ENCODE measurements at places on chromosomes 1 and 21.
A peak's percentile ranks its signal among the peaks of the same experiment; 100 is the strongest.

GRCh38 chr1:228073061-228073856 is 9.2 kb upstream of the ARF1 start:
- DNase-seq = no peak

- no peak for DNase-seq
Observed at GRCh38 chr21:16124378-16125138, 394.8 kb downstream of the USP25 start.

DNA sequence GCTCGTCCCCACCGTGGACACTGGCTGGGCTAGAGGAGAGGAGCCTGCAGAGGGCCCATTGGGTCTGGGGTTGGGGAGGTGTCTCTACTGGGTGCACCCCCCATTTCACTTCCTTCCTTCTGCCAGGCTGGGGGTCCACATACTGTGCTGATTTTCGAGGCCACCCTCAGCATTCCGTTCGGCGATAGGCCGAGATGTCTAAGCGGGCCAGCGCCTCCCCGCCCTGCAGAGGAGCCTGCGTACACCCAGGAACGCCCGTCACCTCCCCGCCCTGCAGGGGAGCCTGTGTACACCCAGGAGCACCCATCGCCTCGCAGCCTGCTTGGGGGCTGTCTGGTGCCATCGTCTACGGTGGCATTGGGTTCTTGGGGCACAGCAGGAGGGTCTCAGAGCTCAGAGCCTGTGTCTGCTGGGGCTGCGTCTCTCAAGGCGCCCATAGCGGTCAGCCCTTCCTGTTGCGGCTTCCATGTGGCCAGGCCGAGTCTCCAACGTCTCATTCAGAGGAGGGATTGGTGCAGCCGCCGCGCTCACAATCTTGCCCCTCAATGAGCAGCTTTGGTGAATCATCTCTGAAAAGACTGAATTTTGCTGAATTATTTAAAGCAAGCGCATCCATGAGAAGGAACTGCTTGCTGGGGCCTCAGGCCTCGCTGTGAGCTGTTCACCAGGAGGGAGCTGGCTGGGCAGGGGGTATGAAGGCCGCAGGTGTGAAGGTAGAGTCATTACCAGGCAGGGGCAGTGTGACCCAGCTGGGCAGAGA is 30.7 kb upstream of the AGPAT3 start:
- no peak for DNase-seq

DNA sequence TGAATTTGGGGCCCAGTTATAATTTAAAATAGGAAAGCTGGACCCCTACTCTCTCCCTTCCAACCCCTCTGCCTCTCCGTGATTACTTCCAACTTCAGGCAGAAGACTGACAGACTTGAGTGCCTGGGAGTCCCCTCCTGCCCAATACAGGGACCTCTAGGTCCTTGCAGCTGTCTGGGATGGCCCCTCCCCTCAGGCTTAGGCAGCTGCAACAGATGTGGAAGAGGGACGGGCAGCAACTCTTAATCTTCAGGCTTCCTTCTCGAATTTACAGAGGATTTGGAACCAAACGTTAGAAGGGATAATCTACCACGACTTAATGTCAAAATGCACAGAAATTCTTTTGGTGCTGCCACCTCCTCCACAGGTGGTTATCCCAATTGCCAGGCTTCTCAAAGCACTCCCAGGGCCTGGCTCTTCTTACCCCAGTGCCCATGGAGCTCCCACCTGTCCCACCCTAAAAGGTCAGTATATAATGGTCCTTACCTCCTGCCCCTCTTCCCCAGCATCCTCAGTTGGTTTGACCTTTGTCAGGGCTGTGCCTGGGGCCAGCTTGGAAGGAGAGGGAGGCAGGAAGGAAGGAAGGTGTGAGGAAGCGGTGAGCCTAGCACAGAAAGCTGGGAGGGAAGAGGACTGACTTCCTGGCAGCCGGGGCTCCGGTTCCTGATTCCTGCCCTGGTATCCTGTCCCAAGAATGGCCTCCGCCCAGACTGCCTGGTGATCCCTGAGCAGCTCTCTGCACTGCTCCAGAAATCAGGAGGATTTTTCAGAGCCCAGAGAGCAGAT is 2.8 kb downstream of the PEA15 start:
- DNase-seq = no peak

DNA sequence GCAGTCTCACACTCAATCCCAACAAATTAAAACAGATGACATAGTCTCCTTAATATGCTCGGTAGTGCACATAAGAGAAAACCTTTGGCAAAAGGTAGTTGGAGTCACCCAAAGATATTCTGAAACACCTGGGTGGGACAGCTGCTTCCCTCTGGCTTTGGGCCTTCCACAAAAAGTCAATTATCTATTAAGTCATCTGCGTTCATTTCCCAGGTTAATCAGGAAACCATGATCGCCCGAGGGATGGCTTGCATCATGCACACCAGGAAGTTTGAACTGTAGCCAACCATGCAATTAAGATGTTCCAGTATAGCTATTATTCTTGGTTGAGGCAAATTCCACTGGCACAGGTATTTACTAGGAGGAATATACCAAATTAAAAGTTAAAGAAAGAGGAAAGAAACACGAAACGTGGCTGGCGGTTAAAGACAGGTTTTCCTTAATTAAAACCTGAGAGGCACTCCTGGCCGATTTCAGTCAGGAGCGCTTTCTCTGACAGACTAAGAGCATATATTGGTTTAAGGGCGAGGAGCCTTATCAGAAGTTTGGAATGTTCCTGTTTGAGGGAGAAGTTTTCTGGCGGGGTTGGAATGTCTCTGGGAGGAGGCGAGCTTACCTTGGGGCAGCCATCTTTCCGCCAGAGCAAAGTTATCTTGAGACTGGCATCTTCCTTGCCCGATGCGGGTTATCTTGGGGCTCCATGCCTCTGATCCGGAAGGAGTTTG is 19.9 kb downstream of the CLDN17 start:
- no peak for DNase-seq

DNA sequence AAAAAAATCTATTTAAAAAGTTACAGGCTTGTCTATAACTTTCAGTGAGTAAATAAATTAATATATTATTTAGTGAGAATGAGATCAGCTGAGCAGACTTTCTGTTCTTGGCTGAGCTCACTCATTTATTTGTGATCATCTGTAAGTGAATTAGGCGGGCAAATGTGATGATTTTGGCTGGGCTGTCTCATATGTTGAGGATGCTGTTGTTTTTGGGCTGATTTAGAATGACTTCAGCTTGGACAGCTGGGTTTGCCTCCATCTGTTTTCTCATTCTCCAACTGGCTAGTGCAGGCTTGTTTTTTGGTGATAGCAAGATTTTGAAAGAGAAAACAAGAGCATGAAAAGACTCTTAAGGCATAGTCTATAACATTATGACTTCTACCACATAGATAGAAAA is 475.8 kb upstream of the OLFM3 start:
- DNase-seq = no peak

DNA sequence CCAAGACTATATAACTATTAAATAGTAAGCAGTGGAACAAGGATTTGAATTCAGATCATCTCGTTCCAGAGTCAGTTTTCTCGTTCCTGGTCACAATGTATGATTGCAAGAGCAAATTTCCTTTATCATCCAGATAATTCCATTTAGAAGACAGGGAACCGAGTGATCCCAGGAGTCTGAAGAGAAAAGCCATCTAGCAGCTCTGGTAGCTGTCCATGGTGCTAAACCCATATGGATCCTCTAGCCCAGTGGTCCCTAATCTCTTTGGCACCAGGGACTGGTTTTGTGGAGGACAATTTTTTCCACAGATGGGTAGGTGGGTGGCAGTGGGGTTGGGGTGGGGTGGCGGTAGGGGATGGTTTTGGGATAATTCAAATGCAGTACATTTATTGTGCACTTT is 229.4 kb downstream of the PTPRU start:
- no peak for DNase-seq

GRCh38 chr1:42993502-42994136 is 35.0 kb upstream of the SLC2A1 start:
- no peak for DNase-seq

DNA sequence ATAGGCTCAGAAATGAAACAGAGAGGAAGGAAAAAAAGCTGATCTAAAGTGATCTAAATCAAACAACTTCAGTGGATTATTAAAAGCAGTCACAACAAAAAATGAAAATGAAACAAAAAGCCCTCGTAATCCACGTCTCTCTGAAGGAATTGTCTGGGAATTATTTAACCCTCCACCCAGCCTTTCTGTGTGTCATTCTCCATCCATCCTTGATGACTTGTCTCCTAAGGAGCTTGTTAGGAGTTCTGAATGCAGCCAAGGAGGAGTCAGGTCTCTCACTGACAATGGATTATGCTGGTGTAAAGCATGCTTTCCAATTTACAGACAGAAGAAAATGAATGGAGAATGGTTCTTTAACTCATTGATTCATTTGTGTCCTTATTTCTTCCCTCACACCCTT is 359.3 kb upstream of the RUNX1 start:
- DNase-seq = no peak

DNA sequence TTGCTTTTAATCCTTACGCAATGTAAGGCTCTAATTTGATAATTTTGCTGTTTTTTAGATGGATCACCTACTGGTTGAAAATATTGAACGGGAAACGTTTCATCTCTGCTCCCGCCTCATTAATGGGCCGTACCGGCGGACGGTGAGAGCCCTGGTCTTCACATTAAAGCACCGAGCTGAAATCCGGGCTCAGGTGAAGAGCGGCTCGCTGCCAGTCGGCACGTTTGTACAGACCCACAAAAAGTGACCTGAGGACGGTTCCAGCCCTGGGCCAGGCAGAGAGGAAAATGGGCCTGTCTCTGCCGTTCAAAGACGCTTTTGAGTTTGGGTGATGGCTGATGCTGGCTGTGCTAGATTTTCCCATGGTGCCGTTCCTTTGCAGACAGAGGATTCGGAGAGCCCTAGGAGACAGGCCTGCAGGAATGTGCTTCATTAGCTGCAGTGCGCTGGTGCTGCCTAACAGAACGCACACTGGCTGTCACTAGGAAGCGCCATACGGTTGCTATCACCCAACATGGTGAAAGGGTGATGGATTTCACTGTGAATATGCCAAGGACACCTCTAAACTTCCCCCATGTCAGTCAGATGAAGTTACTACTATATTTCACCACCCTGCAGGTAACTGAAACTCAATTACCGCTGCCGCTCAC is 42.9 kb downstream of the TCEANC2 start:
- no peak for DNase-seq

GRCh38 chr1:94039514-94039870 is 81.5 kb downstream of the ABCA4 start:
- peak; percentile 86 for DNase-seq

- no peak for DNase-seq
Observed at GRCh38 chr1:200198236-200198635, 170.7 kb downstream of the NR5A2 start.

DNA sequence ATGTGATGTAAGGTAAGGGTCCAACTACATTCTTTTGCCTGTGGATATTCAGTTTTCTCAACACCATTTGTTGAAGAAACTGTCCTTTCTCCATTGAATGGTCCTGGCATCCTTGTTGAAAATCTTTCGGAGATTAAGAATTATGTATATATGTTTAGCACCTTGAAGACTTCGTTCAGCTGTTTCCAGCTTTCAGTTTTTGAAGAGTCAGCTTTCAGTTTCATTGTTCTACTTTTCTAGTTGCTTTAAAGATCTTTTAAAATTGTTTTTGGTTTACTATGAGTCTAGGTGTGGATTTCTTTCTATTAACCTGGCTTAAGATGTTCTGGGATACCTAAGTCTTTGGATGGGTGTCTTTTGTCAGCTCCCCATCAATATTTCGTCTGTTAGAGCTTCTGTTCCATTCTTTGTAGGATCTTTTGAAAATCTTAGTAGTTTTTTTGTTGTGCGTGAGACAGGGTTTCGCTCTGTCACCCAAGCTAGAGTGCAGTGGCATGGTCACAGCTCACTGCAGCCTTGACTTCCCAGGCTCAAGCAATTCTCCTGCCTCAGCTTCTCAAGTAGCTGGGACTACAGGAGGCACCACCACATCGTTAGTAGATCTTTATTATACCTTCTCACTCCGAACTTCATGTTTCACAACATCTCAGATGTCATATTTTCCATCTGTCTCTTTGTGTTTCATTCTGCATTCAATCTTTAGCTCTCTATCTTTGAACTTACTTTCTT is 353.5 kb upstream of the B3GALT2 start:
- DNase-seq = peak; percentile 78

GRCh38 chr1:161244888-161245287 is 6.9 kb upstream of the NR1I3 start:
- DNase-seq = no peak

DNA sequence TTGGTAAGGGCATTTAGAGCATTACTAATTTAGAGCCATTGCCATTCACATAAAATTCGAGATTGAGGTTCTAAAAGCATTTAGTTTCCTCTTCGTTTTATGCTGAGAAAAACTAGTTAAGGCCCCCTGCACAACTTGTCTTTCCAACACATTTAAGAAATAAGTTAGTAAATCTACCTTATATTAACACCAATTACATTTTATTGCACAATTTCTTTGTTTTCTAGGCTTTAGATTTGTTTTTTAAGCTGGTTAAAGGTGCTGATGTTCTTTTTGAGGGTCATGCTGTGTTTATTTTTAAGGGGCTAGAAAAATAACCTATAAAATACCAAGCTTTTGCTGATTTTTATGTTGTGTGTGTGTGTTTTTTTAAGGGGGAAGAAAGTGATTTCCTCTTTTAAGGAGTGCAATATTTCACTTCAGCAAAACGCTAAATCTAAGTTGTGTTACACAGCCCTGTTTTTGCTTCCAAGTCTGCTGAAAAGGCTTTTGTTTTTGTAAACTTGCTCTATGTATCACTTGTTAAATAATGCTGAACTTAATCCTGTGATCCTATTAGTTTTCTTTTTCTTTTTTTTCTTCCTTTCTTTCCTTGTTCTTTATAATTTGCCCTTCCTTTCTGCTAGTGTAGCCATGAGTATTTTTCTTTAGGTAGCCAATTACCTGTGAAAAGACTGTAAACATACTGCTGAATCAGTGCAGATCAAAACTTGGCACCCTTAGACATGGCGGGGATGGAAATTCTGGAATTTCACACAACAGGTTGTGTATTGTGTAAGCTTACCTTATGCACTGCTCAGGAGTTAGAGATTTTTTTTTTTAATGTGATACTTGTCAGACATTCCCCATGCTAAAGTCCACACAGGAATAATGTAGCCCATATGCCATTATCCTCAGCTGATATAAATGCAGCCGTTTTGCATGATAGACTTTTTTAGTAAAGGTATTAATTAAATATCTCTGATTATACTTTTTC is 1.5 kb downstream of the CEPT1 start:
- DNase-seq = no peak

DNA sequence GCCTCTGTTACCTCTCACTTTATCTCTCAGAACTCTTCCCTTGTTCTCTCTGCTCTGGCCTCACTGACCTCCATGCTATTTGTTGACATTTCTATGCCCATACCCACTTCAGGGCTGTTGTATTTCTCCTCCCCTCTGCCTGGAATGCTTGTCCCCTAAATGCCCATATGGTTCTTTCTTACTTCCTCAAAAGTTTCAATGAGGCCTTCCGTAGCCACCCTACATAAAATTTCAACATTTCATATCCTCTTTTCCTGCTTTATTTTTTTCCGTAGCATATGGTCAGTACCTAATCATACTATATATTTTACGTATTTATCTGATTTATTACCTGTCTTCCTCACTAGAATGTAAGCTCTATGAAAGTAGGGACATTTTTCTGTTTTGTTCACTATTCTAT is 47.1 kb upstream of the ZYG11A start:
- no peak for DNase-seq

DNA sequence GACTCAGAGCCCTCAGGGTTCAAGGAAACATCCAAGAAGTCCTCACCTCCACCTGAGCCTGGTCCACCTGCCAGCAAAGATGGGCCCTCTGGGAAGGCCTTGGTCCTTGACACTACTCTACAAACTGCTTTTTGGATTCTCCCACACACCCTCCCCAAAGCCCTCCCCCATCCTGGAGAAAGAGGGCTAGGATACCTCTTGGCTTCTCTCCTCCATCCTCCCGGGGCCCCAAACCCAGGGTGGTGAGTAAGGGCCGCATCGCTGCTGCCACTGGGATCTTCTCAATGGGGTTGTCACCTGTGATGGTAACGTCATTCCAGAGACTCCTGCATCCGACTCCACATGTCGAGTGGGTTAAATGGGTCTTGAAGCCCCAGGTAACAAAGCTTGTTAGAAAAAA is 26.6 kb downstream of the MATN1 start:
- no peak for DNase-seq
